HFFc6 (cell line): ENCODE measurements at places on chromosomes 5 and 9.
A peak's percentile ranks its signal among the peaks of the same experiment; 100 is the strongest.

GRCh38 chr9:116212986-116213692 is 59.5 kb downstream of the PAPPA start:
- peak; percentile 15 for DNase-seq

DNA sequence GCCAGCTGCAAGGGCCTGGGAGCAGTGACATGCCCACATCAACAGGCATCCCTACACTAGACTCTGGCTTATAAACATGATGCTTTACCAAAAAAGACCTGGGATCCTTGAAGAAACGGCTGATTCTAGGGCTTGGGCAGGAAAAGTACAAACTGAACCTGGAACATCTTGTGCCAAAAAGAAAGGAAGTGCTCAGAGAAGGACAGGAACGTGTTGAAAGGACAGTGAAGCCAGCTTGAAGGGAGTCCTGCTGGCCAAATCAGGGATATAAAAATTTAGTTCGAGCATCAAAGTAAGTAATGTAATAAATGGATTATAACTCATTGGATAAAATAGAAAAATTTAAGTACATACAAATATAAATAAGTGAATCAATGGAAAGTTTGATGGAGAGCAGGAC is 58.1 kb downstream of the ALDH7A1 start:
- no peak for DNase-seq

GRCh38 chr5:117252566-117252965 is 677.9 kb upstream of the SEMA6A start:
- no peak for DNase-seq

DNA sequence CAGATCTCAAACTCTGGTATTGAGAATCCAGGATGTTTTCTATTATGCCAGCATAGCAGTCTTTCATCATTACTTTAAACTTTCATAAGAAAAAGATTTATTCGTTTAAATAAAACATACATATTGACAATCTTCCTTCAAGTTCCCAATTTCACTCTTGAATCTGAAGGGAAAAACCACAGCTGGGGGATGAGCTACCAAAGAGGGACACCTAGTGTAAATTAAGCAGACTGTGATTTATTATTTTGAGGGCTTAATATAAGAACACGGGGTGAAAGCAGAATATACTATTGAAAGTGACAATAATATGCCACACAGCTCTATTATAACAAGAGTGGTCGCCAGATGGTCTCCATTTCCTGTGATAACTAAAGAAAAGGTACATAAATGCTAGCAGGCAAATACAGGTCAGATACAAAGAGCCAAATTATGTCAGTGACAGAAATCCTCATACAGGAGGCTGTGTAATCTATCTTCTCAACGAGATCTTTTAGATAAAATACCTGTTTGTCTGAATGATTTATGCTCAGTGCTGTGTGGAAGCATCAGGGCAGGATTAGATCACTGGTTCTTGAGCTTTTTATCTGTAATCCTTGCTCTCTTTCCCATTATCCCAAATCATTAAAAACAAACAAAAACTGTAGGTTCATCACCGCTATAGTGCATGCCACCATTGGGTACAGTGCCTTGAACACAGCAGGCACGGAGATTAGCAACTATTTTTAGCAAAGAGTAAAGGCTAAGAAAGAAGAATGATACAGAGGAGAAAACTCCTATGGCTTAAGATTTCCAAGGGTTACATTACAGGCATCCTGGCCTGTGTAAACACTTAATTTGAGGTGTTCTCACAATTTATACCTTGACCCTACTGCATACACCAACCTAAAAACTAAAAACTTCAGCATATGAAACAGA is 116.6 kb downstream of the DROSHA start:
- DNase-seq, result no peak
